ENCODE measurements at places on chromosomes 4 and X. TPM values are rescaled to one million over a fixed set of nuclear protein-coding genes. Genes with fewer than 3 reads are reported as not detected.

ANXA5 gene
- 1,177 TPM for total RNA-seq

CXorf38 gene
- total RNA-seq, result 9.7 TPM

REST gene
- total RNA-seq, result 24.6 TPM

MAOB gene
- not detected for total RNA-seq

MSX1 gene
- 0.65 TPM for total RNA-seq

RS1 gene
- total RNA-seq, result not detected

MTMR1 gene
- 5.0 TPM for total RNA-seq

PIR gene
- 31.1 TPM for total RNA-seq

DNAAF6 gene
- total RNA-seq, result not detected
